Heart left ventricle (tissue), 16 donors: ENCODE measurements at places on chromosomes 13 and 19. TPM values are rescaled to one million over a fixed set of nuclear protein-coding genes. Genes with fewer than 3 reads are reported as not detected.

DNA sequence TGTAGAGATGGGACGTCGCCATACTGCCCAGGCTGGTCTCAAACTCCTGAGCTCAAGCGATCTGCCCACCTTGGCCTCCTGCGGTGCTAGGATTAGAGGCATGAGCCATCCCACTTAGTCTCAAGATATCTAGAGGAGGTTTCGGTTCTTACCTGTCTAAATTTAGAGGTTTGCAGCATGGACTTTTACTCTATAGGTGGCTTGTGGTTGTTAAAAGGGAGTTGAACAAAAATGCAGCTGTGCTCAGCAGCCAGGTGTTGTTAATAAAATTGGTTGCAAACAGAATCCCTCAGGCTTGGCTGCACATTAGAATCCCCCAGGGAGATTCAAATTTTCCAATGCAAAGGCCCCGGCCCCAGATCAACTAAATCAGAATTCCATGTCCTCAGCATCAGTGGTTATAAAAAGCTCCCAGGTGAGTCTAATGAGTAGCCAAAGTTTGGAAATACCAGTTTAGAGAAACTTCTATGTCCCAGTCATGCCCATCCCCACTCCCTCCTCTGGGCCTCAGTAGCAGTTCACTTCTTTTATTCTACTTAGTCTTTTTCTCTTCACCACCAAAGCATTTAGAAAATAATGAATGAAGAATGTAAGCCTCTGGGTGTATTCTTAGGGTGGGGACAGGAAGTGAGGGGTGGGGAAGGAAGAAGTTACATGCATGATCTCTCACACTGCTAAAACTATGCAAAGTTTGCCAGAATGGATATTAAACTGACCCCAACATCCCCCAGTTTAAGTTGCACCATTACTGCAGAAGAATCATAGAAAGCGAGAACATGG, 471.0 kb downstream of the COG6 start:
- DNase-seq, result no peak

DNA sequence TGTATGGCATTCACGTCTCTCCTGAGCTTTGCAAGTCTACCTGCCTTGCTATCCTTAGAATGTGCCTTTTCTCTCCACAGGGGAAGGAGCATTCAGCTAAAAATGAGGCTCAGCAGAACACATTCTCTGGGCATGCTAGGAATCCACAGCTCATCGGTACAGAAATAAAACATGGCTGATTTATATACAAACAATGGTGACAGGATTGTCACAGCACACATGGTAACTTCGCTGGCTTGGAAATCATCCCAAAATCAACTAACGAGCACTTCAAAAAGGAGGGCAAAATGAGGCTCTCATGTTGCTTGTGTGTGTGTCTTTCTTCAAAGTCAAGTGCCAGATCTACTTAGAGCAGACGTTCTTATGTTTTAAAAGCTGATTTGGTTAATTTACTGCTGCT, 373.0 kb downstream of the FGF14 start:
- DNase-seq, result no peak

DNA sequence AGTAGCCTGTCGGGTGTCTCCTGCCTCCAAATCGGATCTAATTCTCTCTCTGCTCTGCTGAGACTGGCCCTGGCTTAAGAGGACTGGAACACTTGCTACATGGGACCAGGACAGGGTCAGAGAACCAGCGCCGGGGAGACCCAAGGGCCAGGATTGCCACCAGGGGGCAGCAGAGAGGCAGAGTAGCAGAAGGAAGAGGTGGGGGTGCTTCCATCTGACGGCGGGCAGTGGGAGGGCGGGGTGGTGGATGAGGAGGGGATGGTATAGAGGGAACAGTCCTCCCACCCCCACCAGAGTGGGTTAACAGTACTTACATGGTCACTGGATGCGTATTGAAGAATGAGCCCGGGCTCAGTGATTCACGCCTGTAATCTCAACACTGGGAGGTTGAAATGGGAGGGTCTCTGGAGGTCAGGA, 11.9 kb downstream of the SELENOW start:
- peak; percentile 79 for DNase-seq

DNA sequence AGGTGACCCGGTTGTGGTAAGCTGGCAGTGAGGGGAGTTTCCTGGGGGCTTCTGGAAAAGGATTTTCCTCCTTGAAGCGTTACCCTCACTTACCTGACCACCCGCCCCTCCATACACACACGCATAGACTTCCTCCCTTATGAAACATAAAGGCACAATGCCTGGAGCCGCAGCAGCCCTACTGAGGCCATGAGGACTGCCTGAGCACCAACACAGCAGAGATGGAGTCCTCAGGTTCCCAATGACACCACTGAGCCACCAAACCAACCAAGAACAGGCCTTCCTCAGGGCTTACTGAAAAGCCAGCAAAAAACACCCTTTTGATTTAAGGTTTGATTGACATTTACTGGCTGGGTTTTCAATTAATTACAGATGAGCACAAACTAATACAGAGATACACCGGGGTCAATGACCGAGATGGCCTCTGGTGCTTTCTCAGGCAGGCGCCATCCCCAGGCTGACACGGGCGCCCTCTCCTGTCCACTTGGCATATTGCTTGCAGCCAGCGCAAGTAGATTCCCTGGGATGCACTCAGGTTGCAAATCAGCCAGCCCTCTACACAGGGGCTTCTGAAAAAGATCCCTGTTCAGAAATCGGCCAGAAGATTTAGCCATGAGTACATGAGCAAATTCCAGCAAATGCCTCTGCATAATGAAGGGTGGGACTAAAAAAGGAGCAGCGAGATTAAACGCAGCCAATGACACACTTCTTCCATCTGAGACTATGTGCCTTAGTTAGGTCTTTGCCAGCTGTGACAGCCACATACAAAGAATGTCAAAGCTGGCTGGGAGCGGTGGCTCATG, 14.8 kb downstream of the OPA3 start:
- DNase-seq, result peak; percentile 65

GRCh38 chr19:10870501-10870954, 825 bp upstream of the CARM1 start:
- DNase-seq, result no peak

DNA sequence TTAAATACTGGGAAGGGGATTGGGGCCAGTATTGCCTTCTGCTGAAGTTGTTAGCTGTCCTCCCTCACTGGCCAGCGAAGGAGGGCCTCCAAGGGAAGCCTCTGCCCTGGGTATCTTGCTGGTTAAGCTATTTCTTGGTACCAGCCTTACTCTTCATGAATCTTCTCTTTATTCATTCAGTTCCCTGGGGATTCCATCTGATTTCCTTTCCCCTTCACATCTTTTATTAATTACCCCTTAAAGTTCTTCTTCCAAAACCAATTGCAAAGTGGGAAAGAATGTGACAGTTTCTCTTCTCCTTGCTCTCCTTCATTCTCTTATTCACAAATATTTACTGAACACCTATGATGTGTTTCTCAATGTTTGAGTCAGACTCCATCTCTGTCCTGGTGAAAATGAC, 36.7 kb upstream of the STK24 start:
- no peak for DNase-seq

GRCh38 chr13:20824762-20825476, 51.2 kb upstream of the EEF1AKMT1 start:
- no peak for DNase-seq

GRCh38 chr19:11131471-11131870, 24.1 kb downstream of the SPC24 start:
- no peak for DNase-seq

GRCh38 chr19:10521461-10522171, 4.4 kb upstream of the S1PR5 start:
- DNase-seq, result no peak

GRCh38 chr13:41942462-41943094, 18.3 kb downstream of the VWA8 start:
- no peak for DNase-seq

GRCh38 chr13:44421853-44422525, 48.4 kb downstream of the SERP2 start:
- DNase-seq, result no peak

GRCh38 chr13:110286833-110287819, 19.8 kb downstream of the COL4A1 start:
- peak; percentile 19 for DNase-seq

NAPSA gene
- 0.28 TPM for total RNA-seq

KATNAL1 gene
- 53.7 TPM for total RNA-seq

ENOX1 gene
- 5.5 TPM for total RNA-seq

PSG1 gene
- not detected for total RNA-seq

HCST gene
- 15.6 TPM for total RNA-seq

ZNF91 gene
- 158 TPM for total RNA-seq

SLC6A16 gene
- 0.45 TPM for total RNA-seq

HSH2D gene
- total RNA-seq, result 0.25 TPM

UNC13A gene
- 0.08 TPM for total RNA-seq

CPB2 gene
- not detected for total RNA-seq
